Epithelial cell of prostate (primary cell): ENCODE measurements at places on chromosomes 3 and 15.

DNA sequence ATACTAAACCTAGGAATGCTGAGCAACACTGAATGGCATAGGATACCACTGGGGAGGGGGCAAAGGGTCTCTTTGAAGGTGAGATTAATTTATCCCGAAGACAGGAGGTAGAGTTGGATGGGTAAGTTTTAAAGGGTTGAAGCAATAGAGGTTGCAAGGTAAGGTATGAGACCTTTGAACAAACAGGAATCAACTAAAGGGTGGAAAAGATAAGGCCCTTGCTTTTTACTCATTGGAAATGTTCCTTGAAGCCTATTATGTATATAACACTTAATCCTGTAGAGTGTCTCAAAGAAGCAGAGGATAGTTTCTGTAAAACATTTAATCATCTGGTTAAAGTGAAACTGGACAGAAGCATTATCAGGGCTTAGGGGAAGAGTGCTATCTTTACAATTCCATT is 5.7 kb downstream of the ABHD5 start:
- DNase-seq = no peak

GRCh38 chr15:58293622-58294550 is 137.9 kb upstream of the LIPC start:
- no peak for DNase-seq

GRCh38 chr3:58101499-58102389 is 93.5 kb downstream of the FLNB start:
- DNase-seq = no peak

- DNase-seq = no peak
These were observed 38.4 kb downstream of the LARP6 start for GRCh38 chr15:70815604-70816003.

- no peak for DNase-seq
These were observed 688.7 kb downstream of the MECOM start for GRCh38 chr3:168974617-168975403.

- no peak for DNase-seq
These were observed 4.3 kb upstream of the SLCO3A1 start for GRCh38 chr15:91849180-91849579.

DNA sequence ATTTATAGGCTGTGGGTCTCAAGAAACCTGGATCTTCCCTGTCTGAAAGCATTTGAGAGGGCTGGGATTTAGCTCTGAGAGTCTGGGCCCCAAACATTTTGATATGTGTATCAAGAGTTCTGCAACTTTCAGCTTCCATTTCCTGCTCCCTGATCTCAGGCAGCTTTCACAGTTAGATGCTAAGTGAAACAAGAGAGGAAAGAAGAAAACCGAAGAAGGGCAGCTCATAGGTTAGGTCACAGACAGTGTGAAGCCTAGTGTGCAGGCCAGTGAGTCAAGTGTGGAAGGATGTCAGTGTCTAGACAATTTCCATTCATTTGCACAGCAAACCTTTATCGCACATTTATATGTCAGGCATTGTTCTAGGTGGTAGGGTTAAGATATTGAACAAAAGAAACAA is 173.6 kb upstream of the PROK2 start:
- DNase-seq = no peak

DNA sequence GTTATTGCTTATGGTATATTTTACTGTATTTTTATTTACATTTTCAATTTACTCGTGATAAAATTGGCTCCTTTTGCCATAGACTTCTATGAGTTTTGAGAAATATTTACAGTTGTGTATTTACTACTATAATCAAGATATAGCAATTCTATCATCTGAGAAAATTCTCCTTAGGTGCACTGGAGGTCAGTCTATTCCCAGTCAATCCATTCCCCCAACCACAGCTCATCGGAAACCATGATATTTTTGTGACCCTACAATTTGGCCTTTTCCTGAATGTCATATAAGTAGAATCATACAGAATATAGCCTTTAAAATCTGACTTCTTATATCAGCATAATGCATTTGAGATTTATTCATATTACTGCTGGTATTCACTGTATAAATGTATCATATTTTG is 114.7 kb upstream of the LRTM1 start:
- no peak for DNase-seq

DNA sequence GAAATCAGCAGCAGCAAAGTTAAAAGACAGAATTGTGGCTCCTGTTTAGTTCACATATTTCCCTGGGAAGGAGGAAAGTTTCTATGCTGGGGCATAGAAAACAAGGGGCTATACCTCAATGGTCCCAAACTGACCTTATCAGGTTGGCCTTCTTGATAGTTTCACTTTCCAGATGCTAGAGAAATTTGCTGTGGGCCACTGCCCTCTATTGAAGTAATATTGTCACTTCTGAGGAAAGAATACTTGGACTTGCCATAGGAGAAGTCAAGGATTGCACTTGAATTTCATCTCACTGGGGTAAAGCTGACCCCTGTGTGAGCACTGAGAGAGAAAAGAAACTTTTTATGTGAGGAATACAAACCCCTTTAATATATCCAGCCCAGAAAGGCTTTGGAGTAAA is 49.3 kb upstream of the XCR1 start:
- DNase-seq = no peak

DNA sequence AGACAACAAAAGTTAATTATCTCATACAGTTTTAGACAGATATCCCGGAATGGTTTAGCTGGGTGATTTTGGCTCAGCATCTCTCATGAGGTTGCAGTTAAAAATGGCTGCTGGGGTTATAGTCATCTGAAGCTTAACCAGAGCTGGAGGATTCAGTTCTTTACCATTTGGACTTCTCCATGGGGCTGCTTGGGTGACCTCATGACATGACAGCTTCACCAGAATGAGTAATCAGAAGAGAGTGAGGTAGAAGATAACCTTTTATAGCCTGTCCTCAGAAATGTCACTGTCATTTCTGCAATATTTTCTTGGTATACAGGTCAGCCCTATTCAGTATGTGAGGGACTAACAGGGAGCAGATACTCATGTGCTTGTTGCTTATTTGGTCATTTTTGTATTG is 30.9 kb downstream of the TFG start:
- no peak for DNase-seq

GRCh38 chr3:184591789-184592188 is 30.2 kb downstream of the EPHB3 start:
- DNase-seq = no peak

- no peak for DNase-seq
These were observed at the start of gene ARPP21 for GRCh38 chr3:35639254-35640186. TSS of gene ARPP21 (plus strand) at chr3:35639525. CDS start at chr3:35681752, 42,227 bp downstream.

DNA sequence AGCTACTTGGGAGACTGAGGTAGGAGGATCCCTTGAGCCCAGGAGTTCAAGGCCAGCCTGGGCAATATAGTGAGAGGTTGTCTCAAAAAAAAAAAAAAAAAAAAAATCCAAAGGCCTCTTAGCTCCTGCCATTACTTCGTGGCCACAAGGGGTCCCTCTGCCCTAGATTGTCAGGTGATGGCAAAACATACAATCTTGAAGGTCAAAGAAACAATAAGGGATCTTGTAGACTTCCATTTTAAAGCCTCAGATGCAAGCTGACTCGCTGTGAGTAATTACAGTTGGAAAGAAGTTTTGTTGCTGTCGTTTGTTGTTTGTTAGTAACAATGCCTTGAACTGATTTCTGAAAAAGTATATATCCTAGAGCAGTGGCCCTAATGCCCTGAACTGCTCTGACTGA is 55.9 kb upstream of the PLCL2 start:
- DNase-seq = no peak

DNA sequence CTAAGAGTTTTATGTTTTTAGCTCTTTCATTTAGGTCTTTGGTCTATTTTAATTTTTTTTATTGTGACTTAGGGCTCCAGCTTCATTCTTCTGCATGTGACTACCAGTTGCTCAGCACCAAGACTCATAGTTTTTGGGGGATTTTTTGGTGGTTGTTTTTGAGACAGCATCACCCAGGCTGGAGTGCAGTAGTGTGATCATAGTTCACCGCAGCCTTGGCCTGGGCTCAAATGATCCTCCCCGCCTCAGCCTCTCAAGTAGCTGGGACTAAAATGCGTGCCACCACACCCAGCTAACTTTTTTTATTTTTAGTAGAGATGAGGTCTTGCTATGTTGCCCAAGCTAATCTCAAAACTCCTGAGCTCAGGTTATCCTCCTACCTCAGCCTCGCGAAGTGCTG is 19.4 kb downstream of the CDV3 start:
- no peak for DNase-seq

- peak; percentile 87 for DNase-seq
These were observed 54.7 kb upstream of the CNOT10 start for GRCh38 chr3:32630266-32630665.

GRCh38 chr15:70492240-70493177 is 270.8 kb downstream of the UACA start:
- no peak for DNase-seq

DNA sequence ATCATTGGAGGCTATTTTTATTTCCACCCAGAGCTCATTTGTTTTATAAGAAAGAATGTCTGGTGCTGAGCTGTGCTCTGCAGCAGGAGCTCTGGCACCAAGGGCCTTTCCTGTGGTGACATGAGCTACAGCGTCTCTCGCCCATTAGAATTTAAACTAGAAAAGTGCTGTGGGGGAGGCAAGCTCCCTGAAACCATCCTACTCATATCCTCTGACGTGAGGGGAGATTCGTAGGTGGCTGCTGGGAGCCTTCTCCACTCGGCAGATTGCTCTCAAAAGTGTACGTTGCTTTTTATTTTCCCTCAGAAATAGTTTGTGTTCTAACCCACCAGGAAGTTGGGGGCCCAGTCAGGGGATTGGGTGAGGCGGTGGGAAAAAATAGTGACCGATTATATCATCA is 76.3 kb upstream of the ARHGEF3 start:
- no peak for DNase-seq

GRCh38 chr3:47455806-47456452 is 19.8 kb downstream of the SCAP start:
- DNase-seq = no peak

GRCh38 chr3:11187681-11188080 is 33.4 kb downstream of the HRH1 start:
- DNase-seq = no peak

GRCh38 chr3:182392182-182392937 is 400.9 kb upstream of the ATP11B start:
- no peak for DNase-seq

DNA sequence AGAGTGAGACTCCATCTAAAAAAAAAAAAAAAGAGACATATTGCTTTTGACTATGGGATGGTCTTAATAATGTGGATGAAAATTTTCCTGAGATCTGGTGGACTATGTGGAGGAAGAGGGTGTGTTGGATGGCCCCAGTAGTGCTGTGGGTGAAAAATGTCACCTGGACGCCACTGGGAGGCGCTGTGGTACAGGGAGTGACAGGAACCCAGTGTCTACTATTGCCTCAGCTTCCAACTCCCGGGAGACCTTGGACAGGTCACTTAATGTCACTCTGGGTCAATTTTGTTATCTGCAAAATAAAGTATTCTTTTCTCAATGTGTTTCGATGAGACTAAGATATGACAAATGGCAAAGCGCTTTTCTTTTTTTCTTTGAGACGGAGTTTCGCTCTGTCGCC is 27.7 kb upstream of the DCP1A start:
- DNase-seq = peak; percentile 6

DNA sequence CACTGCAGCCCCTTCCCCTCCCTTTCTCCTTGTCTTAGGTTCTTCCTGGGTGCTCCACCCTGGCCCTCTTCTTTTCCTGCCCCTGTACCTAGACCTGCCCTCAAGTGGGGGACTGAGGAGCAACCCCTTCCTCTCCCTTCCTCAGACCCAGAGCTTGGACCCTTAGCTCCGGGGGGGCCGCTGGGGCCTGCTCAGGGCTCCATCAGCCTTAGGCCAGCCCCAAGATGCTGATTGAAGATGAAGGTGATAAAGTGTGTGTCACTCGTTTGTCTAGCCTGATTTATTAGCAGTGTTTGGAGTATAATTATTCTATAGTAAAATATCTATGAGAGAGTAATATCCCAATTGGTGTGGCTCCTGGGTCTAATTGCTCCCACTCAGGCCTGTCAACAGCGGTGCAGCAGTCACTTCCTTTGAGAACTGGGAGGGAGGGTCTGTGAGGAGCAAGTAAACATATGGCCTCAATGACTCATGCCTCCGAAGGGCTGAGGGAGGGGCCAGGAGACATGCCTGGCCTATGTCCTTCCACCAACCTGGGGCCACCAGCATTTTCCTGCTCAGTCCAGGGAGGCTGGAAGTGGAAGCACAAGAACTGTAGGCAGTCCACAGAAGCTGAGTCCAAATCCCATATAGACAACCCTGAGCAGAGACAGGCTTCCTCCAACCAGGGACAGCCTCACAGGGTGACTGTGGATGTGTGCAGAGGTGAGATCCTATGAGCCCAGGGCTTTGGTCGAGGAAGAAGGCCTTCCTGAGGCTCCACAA is 123.2 kb downstream of the DNAJB8 start:
- peak; percentile 22 for DNase-seq
